ENCODE measurements at places on chromosomes 16 and 17.

DNA sequence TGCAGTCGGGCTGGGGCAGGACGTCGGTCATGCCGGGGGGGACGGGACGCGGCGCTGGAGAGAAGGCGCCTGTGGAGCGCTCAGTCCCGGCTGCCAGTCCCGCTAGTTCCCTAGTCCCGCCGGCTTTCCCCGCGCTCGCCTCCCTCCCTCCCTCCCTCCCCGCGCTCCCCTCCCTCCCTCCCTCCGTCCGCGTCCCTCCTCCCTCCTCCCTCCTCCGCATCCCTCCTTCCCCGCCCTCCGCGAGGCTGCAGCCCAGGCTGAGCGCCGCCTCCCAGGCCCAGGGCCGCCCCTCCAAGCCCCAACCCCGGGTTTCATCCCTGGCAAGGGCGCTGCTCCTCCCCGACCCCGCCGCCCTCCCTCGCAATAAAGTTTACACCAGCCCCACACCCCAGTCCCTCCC lies 34.8 kb downstream of the TIMM22 start:
- no peak for DNase-seq

DNA sequence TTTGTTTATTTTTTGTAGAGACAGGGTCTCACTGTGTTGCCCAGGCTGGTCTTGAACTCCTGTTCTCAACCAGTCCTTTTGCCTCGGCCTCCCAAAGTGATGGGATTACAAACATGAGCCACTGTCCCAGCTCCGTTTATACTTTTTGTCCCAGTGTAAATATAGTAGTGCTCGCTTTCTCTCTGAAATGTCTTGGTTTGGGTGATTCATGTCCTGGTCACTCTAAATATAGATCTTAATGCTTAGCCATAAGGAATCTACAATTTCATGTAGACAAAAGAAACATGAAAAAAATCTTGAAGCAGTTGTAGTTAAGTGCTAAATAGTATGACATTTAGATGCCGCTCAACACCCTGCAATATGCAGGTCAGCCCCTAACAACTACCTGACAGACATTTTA lies 126.9 kb downstream of the KATNIP start:
- no peak for DNase-seq

GRCh38 chr17:48250949-48251348 lies 143.4 kb downstream of the SNX11 start:
- DNase-seq: peak; percentile 42

- DNase-seq: no peak
These were observed 39.5 kb upstream of the CDH13 start for GRCh38 chr16:82587289-82587688.

- DNase-seq: no peak
These were observed 962 bp downstream of the CSHL1 start for GRCh38 chr17:63910096-63910495.

- DNase-seq: no peak
These were observed 18.6 kb downstream of the C1QTNF1 start for GRCh38 chr17:79042421-79043190.

DNA sequence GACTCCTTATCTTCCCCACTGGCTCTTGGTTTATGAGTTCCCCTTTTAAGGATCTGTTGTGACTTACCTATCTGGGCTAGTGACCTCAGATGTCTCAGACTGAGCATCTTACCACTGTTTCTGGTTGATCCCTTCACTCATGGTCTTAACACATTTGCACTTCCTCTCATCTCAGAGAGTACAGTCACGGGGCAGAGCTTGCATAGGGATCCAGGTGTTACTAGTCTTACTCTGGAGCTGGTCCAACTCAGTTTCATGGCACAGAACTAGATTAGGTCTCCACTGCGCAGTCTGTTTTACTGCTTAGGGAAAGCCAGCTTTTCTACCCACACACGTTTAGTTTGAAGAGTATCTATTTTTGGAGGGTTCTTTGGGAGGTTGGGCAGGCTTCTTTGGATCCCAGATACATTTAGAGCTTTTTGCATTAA lies 10.2 kb downstream of the GABARAPL2 start:
- no peak for DNase-seq

- no peak for DNase-seq
These were observed 90.1 kb downstream of the CLEC16A start for GRCh38 chr16:11034481-11034931.

DNA sequence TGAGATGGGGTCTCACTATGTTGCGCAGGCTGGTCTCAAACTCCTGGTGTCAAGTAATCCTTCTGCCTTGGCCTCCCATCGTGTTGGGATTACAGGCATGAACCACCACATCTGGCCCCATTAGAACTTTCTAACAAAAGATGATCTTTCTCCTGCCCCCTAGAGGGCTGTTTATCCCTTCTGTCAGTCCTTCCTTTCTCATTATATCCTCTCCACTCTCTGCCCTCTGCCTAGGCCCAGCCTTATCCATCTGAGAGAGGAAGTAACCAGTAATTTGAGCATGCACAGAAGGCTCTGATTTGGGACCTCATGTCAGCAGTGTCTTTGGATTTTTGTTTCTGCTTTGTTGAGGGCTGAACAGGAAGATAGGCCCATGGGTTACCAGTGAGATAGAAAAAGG lies 4.4 kb upstream of the DHX40 start:
- no peak for DNase-seq

GRCh38 chr17:42918902-42919521 lies 18.4 kb downstream of the G6PC1 start:
- DNase-seq: peak; percentile 87

DNA sequence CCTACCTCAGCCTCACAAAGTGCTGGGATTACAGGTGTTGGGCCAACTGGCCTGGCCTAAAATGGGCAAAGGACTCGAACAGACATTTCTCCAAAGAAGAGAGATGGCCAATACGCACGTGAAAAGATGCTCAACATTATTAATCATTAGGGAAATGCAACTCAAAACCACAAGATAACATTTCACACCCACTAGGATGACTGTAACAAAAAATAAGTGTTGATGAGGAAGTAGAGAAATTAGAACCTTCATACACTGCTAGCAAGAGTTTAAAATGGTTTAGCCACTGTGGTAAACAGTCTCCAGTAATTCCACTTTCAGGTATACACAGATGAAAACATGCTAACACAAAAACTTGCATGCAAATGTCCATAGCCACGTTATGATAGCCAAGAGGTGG lies 5.7 kb downstream of the TMED6 start:
- DNase-seq: no peak

DNA sequence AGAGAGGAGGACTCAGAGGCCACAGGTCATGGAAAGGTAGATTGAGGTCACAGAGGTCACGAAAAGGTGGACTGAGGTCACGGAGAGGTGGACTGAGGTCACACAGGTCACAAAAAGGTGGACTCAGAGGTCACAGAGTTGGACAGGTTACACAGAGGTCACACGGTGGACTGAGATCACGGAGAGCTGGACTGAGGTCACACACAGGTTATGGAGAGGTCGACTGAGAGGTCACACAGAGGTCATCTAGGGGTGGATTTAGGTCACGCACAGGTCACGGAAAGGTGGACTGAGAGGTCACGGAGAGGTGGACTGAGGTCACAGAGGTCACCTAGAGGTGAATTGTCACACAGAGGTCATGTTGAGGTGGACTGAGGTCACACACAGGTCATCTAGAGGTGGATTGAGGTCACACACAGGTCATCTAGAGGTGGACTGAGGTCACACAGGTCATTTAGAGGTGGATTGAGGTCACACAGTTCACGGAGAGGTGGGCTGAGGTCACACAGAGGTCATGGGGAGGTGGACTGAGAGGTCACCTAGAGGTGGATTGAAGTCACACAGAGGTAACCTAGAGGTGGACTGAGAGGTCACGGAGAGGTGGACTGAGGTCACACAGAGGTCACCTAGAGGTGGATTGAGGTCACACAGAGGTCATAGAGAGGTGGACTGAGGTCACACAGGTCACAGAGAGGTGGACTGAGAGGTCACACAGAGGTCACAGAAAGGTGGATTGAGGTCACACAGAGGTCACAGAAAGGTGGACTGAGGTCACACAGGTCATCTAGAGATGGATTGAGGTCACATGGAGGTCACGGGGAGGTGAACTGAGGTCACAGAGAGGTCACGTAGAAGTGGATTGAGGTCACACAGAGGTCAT lies 26.7 kb upstream of the JPT2 start:
- no peak for DNase-seq

DNA sequence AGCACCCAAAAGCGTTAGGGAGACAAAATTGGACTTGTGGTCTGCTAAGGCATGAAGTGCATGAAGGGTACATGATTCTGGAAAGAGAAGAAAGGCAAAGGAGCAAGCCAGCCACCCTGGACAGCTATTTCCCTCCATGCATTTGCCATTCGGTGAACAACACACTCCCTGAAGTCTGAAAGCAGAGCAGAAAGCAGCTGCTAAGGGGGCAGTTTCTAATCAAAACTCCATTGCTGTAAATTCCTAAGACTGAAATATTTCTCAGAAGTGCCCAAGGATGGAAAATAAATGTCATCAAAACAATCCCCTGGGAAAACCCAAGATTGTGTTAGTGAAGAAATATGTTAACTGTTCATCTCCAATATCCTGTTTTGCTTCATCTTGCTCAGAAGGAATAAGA lies 44.3 kb downstream of the PMP22 start:
- DNase-seq: no peak

DNA sequence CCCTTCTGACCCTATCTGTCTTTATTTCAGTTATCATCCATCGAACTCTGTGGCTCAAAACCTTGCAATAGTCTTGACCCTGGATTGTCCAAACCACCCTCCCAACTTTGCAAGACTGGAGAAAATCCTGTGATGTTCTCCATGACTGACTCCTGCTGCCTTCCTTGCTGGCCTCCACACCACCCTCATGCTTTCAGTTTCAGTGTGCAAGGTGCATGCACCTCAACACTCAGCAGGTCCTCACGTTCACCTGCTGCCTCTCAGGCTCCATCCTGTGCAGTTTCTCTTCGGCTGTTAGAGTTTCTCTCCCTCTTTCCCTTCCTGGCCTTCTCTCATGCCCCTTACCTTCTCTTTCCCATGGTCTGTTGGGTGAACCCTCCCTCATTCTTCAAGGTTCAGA lies 59.4 kb upstream of the ASIC2 start:
- no peak for DNase-seq

DNA sequence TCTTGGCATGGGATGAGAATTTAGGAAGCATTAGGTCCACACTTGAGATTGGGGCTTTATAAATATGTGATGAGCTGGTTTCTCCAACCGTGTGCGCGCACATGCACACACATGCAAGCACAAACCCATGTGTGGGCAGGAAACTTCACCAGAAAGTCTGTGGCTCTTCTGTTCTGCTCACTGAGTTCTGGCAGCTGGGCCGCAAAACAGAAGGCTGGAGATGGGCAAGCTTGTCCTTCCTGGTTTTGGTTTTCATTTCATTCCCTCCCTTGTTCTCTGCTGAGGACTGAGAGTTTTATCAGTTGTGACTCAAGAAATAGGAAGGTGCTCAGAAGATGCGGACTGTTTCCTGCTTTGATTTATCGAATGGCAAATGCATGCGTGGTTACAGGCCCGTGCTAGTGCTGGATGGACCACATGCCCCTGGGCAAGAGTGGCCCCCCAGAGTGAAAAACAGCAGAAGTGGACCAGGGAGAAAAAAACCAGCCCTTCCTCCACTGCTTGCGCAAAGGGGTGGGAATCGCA lies 14.1 kb downstream of the MAP3K14 start:
- DNase-seq: no peak

- no peak for DNase-seq
These were observed 181.5 kb downstream of the ZNF423 start for GRCh38 chr16:49674351-49674851.

GRCh38 chr16:49755313-49755620 lies 100.6 kb downstream of the ZNF423 start:
- no peak for DNase-seq

DNA sequence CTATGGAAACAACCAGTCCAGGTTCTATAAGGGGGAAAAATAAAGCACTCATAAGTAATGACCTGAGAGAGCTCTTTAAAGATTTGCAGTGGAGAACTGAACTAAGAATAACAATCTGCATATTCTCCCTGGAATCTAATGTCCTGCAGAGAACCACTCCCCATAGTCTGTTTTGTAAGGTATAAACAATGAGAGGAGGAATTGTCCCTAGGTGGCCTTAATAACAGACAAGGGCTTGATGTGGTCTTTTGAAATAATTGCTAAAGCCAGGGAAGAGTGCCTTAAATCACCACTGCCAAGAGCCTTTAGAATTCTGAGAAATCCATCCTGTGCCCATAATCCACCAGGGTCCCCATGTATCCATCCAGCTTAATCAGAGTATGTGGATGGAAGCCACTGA lies 106.3 kb downstream of the CDH11 start:
- DNase-seq: no peak

DNA sequence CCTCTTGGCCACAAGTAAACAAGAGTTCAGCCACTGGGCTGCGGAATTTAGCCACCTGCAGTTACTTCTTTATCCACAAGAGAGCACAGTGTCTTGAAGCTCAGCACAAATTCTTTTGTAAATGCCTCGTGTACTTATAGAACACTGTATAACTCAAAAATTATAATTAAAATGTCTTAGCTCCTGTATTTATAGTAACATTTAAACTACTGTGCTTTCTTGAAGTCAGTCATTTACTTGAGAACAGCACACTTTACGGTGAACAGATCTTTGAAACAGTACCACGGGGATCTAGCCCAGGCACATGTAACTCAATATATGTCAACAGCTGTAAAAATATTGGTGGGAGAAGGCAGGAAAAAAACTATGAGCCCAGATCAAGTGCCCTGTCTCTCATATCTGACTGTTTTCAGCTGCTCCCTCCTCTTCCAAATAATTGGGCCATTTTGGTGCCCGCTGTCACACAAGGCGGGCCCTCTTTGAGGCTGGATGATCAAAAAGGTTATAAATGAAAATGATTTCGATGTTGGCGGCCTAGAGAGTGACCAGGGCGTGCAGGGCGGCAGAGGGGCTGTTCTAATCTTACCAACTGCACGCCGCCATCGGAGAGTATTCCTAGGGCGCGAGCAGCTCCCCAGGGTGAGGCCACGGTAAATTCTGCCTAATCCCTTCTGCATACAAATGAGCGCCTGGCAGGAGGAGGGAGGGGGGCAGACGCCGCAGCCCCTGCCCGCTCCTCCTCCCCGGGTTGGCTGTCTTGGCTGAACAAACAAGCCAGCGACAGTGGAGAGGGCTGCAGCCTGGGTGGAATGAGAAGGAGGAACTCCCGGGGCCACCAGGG lies 183.2 kb downstream of the C16orf78 start:
- DNase-seq: no peak

- DNase-seq: no peak
These were observed 12.8 kb downstream of the TELO2 start for GRCh38 chr16:1505912-1506311.

GRCh38 chr17:5068236-5068635 lies 10.0 kb upstream of the ZFP3 start:
- no peak for DNase-seq

GRCh38 chr17:79927688-79928501 lies 88.7 kb upstream of the CBX4 start:
- DNase-seq: no peak

GRCh38 chr16:20320178-20320577 lies 7.1 kb downstream of the GP2 start:
- DNase-seq: no peak

- DNase-seq: no peak
These were observed 8.6 kb upstream of the GSG1L start for GRCh38 chr16:28072087-28072486.

- DNase-seq: no peak
These were observed 2.0 kb upstream of the C17orf99 start for GRCh38 chr17:78144147-78144719.

- no peak for DNase-seq
These were observed 5.2 kb downstream of the KCNG4 start for GRCh38 chr16:84234321-84235241.

- no peak for DNase-seq
These were observed 4.8 kb downstream of the ATP1B2 start for GRCh38 chr17:7655541-7655840.

GRCh38 chr16:76441876-76442275 lies 164.7 kb downstream of the CNTNAP4 start:
- DNase-seq: no peak

Data from NCI-H1930 (cell line).